ENCODE measurements at places on chromosomes 6 and 20.

- no peak for DNase-seq
Observed at GRCh38 chr6:57089265-57089664, 723 bp upstream of the ZNF451 start.

DNA sequence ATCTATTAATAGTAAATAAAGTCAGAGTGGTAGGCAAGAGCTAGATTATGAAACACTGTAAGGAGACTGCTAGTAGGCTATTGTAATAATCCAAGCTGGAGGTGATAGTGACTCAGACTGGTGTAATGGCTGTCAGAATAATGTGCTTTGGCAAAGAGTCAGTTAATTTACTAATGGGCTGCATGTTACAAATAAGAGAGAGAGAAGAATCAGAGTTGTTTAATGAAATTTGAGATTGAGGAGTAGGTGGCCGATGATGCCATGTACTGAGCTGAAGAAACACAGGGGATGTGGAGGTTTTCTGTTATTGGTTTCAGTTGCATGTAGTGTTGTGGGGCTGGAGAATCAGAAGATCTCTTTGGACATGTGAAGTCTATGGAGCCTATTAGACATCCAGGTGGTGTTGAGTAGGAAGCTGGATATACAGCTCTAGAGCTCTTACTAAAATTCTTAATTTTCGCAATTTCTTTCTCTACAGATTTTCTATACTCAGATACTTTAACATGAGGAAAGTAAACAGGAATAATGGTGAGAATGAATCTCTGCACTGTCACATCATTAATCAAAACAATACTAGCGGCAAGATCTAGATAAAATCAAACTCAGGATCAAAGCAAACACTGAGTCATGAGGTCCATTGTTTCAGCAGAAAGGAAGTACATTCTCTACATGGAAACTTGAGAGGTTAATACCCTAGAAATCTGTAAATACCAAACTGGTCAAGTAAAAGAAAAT lies 167.7 kb downstream of the SIM1 start:
- DNase-seq: no peak

- no peak for DNase-seq
Observed at GRCh38 chr6:97066056-97066455, 141.5 kb downstream of the KLHL32 start.

DNA sequence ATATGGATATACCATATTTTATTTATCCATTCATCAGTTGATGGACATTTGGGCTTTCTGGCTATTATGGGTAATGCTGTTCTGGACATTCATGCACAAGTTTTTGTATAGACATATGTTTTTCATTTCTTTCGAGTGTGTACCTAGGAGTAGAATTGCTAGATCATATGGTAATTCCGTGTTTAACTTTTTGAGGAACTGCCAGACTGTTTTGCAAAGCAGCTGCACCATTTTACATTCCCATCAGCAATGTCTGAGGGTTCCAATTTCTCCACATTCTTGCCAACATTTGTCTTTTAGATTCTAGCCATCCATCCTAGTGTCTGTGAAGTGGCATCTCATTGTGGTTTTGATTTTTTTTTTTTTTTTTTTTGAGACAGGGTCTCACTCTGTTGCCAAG lies 20.8 kb downstream of the SRC start:
- DNase-seq: no peak

All from NCI-H1092 treated with DMSO at 0.1 percent for 48 hours (cell line).